ENCODE measurements at places on chromosomes 16 and 17. TPM values are rescaled to one million over a fixed set of nuclear protein-coding genes. Genes with fewer than 3 reads are reported as not detected.

Gene CDRT15
- not detected for total RNA-seq

DNA sequence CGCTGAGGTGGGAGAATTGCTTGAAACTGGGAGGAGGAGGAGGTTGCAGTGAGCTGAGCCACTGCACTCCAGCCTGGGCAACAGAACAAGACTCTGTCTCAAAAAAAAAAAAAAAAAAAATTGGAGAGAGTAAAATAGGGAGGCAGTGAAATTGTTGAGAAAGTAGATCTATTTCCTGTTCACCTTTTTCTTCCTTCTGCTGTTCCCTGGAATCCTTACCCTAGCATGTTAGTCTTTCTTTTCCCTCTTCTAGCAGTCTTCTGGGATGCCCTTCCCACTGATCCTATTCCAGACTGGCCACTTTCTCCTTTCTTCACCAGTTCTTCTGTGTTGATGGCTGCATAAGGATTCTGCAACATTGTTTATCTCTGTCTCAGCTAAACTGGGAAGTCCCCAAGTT is 3.1 kb downstream of the NME2 start:
- no peak for DNase-seq
- peaks cover 13% of the 10 kb centered on the region for H3K36me3 ChIP-seq
- no peak overlapping the region for H3K4me3 ChIP-seq
- no peak overlapping the region for H3K27ac ChIP-seq

GRCh38 chr17:38579934-38580333 is 25.8 kb downstream of the SRCIN1 start:
- H3K4me3 ChIP-seq: no peak overlapping the region
- H3K27me3 ChIP-seq: peaks cover 12% of the 10 kb centered on the region
- peaks cover 9% of the 10 kb centered on the region for H3K4me1 ChIP-seq
- no peaks in the 10 kb centered on the region for H3K36me3 ChIP-seq
- H3K27ac ChIP-seq: no peak overlapping the region

GRCh38 chr16:78155791-78156345 is 56.4 kb downstream of the WWOX start:
- H3K4me3 ChIP-seq: no peak overlapping the region
- no peaks in the 10 kb centered on the region for H3K27me3 ChIP-seq
- no peaks in the 10 kb centered on the region for H3K4me1 ChIP-seq
- no peak for DNase-seq

Gene KLHL10
- total RNA-seq: not detected

GRCh38 chr16:23282568-23282967 is 19.5 kb upstream of the SCNN1B start:
- no peaks in the 10 kb centered on the region for H3K36me3 ChIP-seq
- no peak overlapping the region for H3K27ac ChIP-seq
- H3K4me3 ChIP-seq: no peak overlapping the region
- H3K4me1 ChIP-seq: no peaks in the 10 kb centered on the region

DNA sequence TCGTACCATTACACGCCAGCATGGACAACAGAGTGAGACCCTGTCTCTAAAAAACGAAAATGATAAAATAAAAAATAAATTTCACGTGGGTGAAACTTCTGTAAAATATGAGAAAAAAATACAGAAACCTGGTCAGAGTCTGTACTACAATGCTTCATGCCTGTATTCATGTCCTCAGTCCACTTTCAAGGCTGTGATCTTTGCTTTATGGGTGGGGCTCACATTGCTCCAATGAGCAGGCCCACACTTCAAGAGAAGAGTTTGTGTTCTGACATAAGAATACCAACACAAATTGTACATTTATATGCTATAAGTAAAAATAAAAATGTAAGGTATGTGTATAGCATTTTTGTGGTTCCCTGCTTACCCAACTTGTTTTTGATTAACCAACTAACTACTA is 32.2 kb upstream of the ABCA3 start:
- no peaks in the 10 kb centered on the region for H3K27me3 ChIP-seq
- DNase-seq: no peak
- H3K27ac ChIP-seq: no peak overlapping the region
- peaks cover 5% of the 10 kb centered on the region for H3K4me1 ChIP-seq
- H3K36me3 ChIP-seq: no peaks in the 10 kb centered on the region

DNA sequence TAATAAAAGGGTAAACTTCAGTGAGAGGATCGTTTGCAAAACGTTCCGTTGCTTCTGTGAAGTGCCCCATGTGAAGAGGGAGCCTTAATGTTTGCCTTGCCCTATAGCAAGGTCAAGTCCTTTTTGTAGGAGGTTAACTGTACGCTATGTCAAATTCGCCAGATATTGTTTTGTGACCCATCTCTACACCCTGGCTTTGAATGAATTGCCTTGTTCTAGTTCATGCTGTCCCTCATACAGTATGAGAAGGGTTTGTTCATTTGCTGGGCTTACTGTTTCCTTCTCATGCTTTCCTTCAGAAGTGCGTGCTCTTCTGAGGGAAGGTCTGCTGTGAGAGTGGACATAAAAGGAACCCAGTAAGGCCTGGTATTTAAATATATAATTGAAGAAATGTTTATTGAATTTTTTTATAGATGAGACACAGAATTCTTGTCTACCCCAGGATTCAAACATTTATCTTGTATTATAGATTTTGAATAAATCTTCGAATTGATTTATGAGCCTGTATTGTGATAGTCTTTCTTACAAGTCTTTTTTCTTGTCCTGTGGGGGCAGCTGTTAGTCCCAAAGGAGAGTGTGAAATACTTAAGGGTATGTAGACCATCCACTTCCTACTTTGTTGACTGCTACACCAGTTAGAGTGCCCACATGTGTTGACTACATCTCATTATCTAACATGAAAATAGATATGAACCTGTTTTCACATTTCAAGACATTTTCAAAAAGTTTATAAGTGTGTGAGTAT is 1.7 kb downstream of the MAP3K3 start:
- peak overlapping the region; percentile 90 for H3K27ac ChIP-seq
- DNase-seq: no peak
- H3K36me3 ChIP-seq: peaks cover 7% of the 10 kb centered on the region
- H3K27me3 ChIP-seq: no peaks in the 10 kb centered on the region

DNA sequence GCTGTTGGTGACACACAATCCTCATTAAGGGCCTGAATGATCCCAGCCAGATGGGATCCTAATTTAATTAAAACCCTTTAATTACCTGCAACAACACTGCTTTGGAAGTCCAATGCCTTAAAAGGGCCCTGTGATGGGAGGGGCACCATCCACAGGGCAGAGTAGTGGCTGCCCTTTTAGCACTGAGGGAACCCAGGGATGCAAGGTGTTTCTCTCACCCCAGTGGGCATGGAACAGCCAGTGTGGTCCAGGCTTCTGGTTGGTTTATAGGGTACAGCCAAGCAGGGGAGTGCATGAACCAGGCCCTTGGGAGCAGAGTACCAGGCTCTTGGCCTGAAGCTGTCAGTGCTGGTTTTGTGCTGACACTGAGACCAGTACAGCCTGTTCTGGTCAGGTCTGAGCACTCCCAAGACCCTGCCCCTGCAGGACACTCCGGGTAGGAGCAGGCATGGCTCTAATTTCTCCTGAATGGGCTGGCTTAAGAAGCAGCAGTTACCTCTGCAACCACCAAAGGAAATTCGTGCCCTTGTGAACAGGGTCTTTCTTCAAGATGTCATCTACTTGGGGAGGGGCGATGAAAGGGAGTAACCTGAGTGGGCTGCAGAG is 9.9 kb downstream of the NXPH3 start:
- DNase-seq: peak; percentile 19
- no peaks in the 10 kb centered on the region for H3K4me1 ChIP-seq
- no peak overlapping the region for H3K4me3 ChIP-seq
- no peak overlapping the region for H3K27ac ChIP-seq
- H3K36me3 ChIP-seq: peaks cover 14% of the 10 kb centered on the region

GRCh38 chr16:66842765-66843164 is 1.4 kb upstream of the CA7 start:
- peaks cover 12% of the 10 kb centered on the region for H3K4me1 ChIP-seq
- no peaks in the 10 kb centered on the region for H3K27me3 ChIP-seq
- no peak for DNase-seq
- H3K4me3 ChIP-seq: no peak overlapping the region

- peaks cover 42% of the 10 kb centered on the region for H3K36me3 ChIP-seq
- no peaks in the 10 kb centered on the region for H3K27me3 ChIP-seq
- peak overlapping the region; percentile 97 for H3K27ac ChIP-seq
- peak overlapping the region; percentile 87 for H3K4me3 ChIP-seq
- peak; percentile 47 for DNase-seq
- H3K4me1 ChIP-seq: peaks cover 28% of the 10 kb centered on the region
These were observed 685 bp downstream of the FASN start for GRCh38 chr17:82097184-82097918.

DNA sequence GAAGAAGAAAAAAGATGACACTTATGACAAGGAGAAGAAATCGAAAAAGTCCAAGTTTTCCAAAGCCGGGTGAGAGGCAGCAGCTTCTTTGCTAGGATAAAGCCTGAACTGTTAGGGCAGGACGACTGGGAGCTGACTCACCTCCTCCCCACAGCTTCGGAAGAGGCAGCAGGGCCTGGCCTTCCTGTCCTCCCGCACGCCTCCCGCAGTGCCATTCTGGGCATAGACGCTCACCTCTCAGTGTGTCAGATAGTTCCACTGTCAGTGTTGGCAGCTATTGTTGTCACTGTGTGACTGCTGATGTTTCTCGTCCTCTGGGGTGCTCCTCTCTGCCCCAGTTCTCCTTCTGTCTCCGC is 12.6 kb downstream of the UBN1 start:
- H3K36me3 ChIP-seq: peaks cover 77% of the 10 kb centered on the region
- no peak overlapping the region for H3K27ac ChIP-seq
- H3K27me3 ChIP-seq: no peaks in the 10 kb centered on the region
- no peak overlapping the region for H3K4me3 ChIP-seq
- H3K4me1 ChIP-seq: peaks cover 25% of the 10 kb centered on the region

Gene LRRC75A
- total RNA-seq: 0.20 TPM

DNA sequence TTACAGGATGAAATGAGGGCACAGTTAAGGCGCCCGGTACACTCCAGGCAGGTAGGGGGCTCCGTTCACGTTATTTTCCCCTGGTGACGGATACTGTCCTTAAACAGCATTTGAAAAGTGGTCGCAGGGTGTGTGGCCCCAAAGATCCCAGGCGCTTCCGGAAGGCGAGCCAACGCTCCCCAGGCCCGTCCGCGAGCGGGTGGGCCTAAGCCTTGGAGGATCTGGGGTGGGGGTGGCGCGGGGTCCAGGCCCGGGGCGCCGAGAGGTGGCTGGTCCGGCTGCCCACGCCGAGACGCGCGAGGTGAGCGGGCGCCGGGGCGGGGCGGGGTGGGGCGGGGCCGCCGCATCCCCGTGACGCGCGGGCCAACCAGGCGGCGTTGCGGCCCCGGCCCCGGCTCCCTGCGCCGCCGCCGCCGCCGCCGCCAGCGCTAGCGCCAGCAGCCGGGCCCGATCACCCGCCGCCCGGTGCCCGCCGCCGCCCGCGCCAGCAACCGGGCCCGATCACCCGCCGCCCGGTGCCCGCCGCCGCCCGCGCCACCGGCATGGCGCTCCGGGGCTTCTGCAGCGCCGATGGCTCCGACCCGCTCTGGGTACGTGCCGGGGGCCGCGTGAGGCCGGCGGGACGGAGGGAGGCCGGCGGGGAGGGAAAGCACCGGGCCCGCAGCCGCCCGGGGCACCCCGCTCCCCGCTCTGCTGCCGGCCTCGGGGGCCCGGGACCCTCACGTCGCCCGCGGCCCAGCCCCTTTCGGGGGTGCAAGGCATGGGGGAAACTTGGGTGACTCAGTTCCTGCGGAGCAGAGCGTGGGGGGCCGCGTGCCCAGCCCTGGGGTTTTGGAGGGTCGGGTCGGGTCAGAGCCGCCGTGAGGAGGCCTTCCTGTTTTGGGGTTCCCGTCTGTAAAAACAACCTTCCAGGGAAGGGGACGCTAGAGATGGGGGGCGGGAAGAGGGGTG is at the start of gene ABCC1:
Gene ABCC1 (plus strand): TSS at position 407 of the 951 bp plus-strand sequence. CDS start 136 bp downstream, at position 543.
- peak within 1 kb of the TSS; percentile 83 for H3K4me3 ChIP-seq
- peak within 1 kb of the TSS; percentile 83 for H3K27ac ChIP-seq
- H3K36me3 ChIP-seq: no peaks in the 10 kb centered on the region
- peaks cover 27% of the 10 kb centered on the region for H3K4me1 ChIP-seq
- no peaks in the 10 kb centered on the region for H3K27me3 ChIP-seq

DNA sequence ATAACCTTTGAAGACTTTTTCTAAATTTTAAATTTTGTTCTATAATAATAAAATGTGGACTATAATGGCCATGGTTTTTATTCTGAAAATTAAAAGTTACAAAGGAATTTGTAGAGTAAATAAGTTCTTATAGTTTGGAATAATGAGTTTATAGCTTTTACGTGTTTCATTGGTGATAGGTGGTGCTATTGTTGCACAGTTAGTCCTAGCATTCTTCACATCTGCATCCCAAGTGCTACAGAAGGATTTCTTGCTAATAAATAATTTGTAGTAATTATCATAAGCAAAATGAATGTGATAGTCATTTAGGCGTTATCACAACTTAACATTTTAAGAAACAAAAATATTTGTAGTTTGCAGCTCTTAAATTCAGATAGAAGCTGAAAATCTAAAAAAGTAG is 67.9 kb downstream of the BCAS3 start:
- no peak overlapping the region for H3K4me3 ChIP-seq
- no peaks in the 10 kb centered on the region for H3K36me3 ChIP-seq
- no peaks in the 10 kb centered on the region for H3K27me3 ChIP-seq
- DNase-seq: no peak

Gene TNFRSF17
- not detected for total RNA-seq

DNA sequence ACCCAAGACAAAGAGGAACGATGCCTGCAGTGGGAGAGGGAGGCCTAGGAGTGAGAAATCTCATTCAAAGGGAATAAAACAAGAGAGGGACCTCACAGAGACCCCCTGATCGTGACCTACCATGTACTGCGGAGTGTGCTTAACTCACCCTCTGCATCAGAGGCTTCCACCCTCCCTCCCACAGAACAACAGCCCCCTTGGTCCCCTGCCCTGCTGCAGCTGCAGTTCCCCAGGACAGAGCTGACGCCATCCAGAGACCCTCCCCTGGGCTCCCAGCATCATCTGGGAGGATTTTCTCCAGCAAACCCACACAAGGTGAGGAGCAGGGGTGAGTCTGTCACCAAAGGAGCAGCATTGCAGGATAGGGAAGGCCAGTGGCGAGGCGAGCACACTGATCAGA is 39.8 kb downstream of the TLE7 start:
- peaks cover 2% of the 10 kb centered on the region for H3K27me3 ChIP-seq
- no peaks in the 10 kb centered on the region for H3K4me1 ChIP-seq
- no peak overlapping the region for H3K4me3 ChIP-seq
- H3K36me3 ChIP-seq: no peaks in the 10 kb centered on the region
- no peak overlapping the region for H3K27ac ChIP-seq
- DNase-seq: no peak

DNA sequence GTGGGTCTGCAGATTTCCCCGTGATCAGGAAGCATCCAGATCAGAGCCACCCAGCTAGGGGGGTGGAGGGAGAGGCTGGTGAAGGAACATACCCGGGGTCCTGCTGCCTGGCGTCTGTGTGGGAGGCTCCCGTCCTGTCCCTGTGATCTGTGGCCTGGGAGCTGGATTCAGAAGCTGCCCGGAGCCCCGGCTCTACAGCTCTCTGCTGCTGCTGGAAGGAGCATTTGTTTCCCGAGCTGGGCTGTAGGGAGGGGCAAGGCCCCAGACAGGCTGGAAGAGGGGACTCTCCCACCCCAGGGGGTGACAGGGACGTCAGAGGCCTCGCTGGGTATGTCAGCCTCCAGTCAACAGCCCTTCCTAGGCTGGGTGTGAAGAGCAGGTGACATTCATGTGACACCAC is 10.2 kb downstream of the SOX8 start:
- H3K27ac ChIP-seq: no peak overlapping the region
- no peaks in the 10 kb centered on the region for H3K36me3 ChIP-seq
- no peaks in the 10 kb centered on the region for H3K4me1 ChIP-seq
- no peak for DNase-seq
- H3K4me3 ChIP-seq: no peak overlapping the region

- H3K4me3 ChIP-seq: no peak overlapping the region
- no peaks in the 10 kb centered on the region for H3K27me3 ChIP-seq
- no peaks in the 10 kb centered on the region for H3K4me1 ChIP-seq
- DNase-seq: no peak
- no peak overlapping the region for H3K27ac ChIP-seq
- H3K36me3 ChIP-seq: no peaks in the 10 kb centered on the region
These were observed 8.1 kb upstream of the KDM8 start for GRCh38 chr16:27195076-27195741.

GRCh38 chr16:70573451-70574121 is 50.0 kb downstream of the SF3B3 start:
- H3K4me3 ChIP-seq: peak overlapping the region; percentile 1
- H3K4me1 ChIP-seq: peaks cover 49% of the 10 kb centered on the region
- H3K36me3 ChIP-seq: peaks cover 25% of the 10 kb centered on the region

Gene KRT26
- total RNA-seq: not detected

Measured in psoas muscle (tissue), 8 donors.